Hippocampal formation (tissue), 2 donors: ENCODE measurements at places on chromosomes 11 and 22.

- no peak for DNase-seq
Observed at GRCh38 chr22:28440592-28441390, 238.8 kb downstream of the TTC28 start.

DNA sequence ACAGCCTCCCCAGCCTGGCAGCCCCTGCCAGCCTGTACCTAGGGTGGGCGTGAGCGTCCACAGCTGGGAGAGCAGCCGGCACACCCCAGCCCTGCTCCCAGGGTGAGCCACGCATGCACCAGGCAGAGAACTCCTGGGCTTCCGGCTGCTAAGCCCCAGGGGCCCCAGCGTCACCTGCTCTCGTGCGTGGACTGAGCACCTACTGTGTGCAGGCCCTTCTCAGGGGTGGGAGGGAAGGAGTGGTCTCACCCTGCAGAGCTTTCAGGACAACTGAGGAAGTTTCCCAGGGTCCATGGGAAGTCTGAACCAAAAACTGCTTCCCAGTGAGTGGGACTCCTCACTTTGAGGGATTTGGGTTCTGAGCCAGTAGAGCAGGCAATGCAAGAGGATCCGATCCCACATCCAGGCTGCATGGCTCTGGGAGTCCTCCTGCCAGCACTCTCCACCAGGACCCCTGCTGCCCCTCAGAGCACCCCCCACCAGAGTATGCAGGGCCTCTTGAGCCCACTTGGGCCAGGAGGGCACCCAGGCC, 47.1 kb upstream of the PRODH start:
- DNase-seq, result no peak

- DNase-seq, result no peak
Observed at GRCh38 chr11:99368583-99368982, 347.8 kb downstream of the CNTN5 start.

DNA sequence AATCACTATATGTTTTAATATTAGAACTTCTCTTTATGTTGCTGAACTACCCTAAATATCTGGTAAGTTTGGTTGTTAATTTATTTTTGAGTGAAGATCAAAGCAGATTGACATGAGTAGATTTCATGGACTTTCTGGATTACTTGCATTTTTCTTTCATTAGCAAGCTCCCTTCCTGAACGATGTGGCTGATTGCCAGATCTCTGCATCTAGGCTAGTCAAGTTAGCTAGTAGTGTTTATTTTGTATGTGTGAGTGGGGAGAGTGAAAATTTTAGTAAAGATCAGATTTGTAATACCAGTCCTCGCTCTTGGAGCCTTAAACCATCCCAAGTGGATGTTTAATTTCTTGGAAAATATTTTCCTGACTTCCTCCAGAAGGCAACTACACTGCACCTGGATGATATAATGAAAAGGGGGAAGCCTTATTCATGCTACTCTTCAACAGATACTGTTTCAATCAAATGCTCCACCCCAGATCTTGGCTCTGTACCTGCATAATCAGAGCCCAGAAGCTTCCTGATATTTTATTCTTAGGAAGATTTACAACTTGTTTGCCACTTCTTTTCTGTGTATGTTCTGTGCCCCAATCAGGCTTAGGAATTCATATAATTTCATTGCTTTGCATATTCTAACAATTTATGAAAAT, 143.2 kb upstream of the GRIA4 start:
- no peak for DNase-seq

GRCh38 chr11:126862664-126863243, 137.8 kb downstream of the KIRREL3 start:
- DNase-seq, result no peak

DNA sequence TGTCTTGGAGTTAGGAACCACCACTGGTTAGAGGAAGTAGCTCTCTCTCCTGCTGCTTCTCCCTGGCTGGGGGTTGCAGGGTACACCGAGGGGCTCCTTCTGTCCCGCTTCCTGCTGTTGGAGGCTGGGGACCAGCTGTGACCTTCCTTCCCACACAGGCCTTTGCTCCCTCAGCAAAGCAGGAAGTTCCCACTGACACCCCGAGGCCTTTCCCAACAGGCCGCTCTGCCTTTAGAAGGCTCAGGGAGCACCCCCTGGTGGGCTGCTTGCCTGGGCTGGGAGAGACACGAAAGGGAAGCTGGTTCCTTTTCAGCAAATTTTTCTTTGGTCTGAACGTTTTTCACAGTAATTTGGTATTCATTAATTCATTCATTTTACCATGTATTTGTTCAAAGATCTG, 527.9 kb upstream of the B3GAT1 start:
- DNase-seq, result no peak

- no peak for DNase-seq
Observed at GRCh38 chr11:64092761-64093136, 57.0 kb downstream of the FLRT1 start.
